Occipital lobe (tissue), 3 donors: ENCODE measurements at places on chromosomes 1 and 21. TPM values are rescaled to one million over a fixed set of nuclear protein-coding genes. Genes with fewer than 3 reads are reported as not detected.

GRCh38 chr1:93076268-93076667 is 2.8 kb upstream of the MTF2 start:
- no peak for DNase-seq

GRCh38 chr1:215476541-215476940 is 90.6 kb upstream of the KCTD3 start:
- DNase-seq, result no peak

GRCh38 chr1:171247501-171247900 is 793 bp upstream of the FMO1 start:
- no peak for DNase-seq

GRCh38 chr1:225548140-225548857 is 104.6 kb downstream of the ENAH start:
- no peak for DNase-seq

- DNase-seq, result no peak
These were observed 25.9 kb downstream of the CACHD1 start for GRCh38 chr1:64495878-64496277.

DNA sequence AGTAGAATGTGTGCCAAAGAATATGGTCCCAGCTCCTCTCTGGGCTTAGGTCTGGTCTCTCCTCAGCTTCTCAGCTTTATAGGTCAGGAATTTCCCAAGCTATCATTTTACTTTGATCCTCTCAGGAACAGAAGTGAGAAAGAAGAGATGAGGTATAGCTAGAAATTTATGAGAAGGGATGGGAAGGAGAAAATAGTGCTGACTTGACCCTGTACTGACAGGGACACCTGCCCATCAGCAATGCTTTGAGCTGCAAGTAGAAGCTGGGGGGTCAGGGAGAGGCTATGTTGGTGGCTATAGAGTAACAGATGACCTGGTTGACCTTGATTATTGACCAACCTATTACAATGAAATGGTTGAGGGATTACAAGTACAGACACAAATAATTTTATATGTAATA is 75.0 kb downstream of the XCL2 start:
- no peak for DNase-seq

- peak; percentile 83 for DNase-seq
These were observed 32.3 kb downstream of the SLC9A1 start for GRCh38 chr1:27122652-27123051.

DNA sequence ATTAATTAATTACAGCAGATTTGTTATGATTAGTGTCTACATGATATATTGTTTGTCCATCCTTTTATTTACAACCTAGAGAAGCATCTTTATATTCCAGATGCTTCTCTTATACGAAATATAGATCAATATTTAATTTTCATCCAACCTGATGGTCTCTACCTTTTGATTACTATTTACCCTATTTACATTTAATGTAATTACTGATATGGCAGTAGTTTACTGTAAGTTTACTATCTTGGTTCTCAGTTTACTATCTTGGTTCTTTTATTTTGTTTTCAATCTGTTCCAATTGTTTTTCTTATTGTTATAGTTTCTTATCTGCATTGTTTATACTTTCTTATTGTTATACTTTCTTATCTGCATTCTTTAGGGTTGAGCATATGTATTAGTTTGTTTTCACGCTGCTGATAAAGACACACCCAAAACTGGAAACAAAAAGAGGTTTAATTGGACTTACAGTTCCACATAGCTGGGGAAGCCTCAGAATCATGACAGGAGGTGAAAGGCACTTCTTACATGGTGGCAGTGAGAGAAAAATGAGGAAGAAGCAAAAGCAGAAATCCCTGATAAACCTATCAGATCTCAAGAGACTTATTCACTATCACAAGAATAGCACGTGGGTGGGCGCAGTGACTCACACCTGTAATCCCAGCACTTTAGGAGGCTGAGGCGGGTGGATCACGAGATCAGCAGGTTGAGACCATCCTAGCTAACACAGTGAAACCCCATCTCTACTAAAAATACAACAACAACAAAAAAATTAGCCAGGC is 28.9 kb downstream of the FAF1 start:
- DNase-seq, result no peak

- no peak for DNase-seq
These were observed 249.2 kb upstream of the C1orf174 start for GRCh38 chr1:4149281-4149680.

The TNFRSF1B gene
- total RNA-seq, result 3.1 TPM

The ATP1A2 gene
- total RNA-seq, result 47.1 TPM

The OR6K3 gene
- not detected for total RNA-seq

The KRTCAP2 gene
- 59.0 TPM for total RNA-seq

The ANGPTL3 gene
- not detected for total RNA-seq
